ENCODE measurements at places on chromosomes 13 and 19.

DNA sequence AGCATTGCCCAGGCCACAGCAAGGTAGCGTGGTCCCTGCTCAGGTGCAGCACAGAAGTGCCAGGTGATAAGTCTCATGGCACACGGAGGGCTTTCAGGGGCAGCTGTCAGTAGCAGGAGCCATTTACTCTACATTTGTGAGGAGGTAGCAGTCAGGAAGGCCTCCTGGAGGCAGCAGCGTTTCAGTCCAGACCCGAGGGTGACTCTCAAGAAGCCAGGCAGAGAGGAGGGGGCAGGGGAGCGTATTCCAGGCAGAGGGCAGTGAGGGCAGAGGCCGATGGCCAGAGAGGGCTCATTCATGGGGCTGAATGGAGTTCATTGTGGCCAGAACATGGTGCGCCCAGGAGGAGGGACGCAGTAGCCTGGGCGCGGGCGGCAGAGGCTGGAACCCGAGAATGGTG lies 8.9 kb downstream of the PIAS4 start:
- no peak for DNase-seq

GRCh38 chr13:104057861-104058260 lies 991.6 kb upstream of the SLC10A2 start:
- DNase-seq: no peak

DNA sequence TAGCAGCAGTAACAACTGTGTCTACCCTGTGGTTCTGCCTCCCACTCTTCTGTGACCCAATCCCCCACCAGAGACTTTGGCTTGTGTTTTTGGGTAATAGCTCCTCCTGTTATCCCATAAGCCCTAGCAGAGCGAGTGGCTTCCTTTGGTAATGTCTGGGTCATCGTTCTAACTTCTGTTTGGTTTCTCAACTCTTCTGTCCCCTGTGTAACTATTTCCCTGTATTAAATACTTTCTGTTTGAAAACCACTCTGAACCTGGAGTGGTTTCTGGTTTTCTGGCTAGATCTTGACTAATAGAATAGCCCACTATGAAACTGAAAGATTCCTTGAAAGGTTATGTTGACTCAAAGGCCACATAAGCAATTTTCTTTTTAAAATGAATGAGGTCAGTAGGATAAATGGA lies 350.0 kb downstream of the DCT start:
- no peak for DNase-seq

DNA sequence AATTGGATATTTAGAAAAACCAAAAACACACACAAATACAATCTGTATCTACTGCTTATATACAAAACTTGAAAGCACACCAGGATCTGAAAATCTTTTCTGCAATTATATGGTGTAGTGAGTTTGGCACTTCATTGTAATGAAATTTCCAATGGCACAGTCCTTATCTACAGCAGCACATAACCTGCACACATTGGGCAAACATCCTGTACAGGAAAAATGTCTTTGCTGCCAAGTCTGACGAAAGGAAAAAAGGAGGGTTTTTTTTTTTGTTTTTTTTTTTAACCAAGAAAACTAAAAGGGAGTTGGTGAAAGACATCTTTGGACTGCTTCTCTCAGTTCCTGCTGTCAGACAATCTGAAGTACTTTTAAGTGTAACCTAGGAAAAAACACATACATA lies 107.8 kb downstream of the FOXO1 start:
- DNase-seq: no peak

- no peak for DNase-seq
Measured at GRCh38 chr13:32164622-32165268, 133.2 kb downstream of the FRY start.
